ENCODE measurements at places on chromosomes 5 and 9. TPM values are rescaled to one million over a fixed set of nuclear protein-coding genes. Genes with fewer than 3 reads are reported as not detected.

GRCh38 chr5:112732131-112732530, 5.6 kb upstream of the APC start:
- no peak for DNase-seq

DNA sequence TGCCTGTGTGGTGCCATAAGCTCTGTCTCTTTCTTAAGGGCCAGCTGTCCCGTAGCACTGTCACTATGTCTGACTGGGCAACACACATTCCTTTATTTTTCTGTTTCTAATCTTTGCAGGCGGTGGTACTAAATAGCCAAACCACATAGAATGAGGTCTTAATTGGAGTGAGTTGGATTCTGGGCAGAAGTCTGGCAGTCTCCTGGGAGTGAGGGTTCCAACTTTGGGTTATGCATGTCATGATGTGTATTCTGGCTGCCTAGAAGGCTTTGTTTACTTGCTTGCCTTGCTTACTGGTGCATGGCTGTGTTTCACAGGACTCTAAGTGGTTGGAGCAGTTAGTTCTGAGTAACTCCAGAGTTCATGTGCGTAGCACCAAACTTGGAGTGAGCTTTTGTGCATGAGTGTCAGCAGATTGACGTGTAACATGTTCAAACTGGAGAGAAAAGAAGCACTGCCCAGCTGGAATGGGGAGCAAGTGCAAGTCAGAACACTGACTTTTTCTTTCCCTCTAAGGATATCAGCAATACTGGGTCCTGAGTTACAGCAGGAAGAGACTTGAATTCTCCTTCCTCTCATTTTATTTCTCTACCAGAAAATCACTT, 185.8 kb downstream of the PCSK1 start:
- DNase-seq: no peak

GRCh38 chr5:4230786-4231641, 635.4 kb downstream of the IRX1 start:
- peak; percentile 82 for DNase-seq

DNA sequence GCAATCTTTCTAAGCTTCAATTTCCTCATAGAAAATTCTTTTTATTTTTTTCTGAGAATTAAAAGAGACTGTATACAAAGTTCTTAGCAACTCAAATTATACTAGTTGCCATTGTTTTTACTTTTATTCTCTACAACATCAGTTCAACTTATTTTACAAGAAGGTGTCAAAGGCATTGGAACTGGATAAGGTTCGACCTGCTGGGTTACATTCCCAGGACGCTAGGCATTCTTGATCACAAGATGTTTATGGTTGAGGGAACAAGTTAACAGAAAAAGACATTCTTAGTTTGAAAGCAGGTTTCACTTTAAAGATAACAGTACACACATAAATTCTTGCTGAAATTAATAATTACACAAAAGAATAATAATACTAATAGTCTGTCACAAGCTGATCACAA, 163.5 kb upstream of the SNX2 start:
- peak; percentile 69 for DNase-seq

- no peak for DNase-seq
Observed at GRCh38 chr9:113566712-113567071, 103.2 kb downstream of the RGS3 start.

GRCh38 chr9:88478246-88478645, 56.7 kb upstream of the NXNL2 start:
- no peak for DNase-seq

DNA sequence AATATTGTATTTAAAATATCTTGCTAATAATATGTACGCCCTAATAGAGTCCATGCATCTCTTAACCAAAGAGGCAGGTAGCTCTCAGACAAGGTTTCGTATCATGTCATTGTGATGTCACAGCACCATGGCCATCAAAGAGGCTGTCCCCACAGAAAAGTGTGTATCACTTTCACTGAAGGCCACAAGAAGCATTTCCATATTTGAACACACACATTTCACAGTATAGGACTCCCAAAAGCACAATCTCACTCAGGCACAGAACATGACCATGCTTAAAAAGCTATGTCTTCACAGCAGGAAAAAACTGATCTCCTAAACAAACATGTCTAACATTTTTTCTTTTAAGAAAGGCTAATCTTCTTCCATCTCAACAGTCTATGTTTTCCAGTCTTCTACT, 133.8 kb downstream of the DENND1A start:
- no peak for DNase-seq

- DNase-seq: no peak
Observed at GRCh38 chr9:27227192-27227591, 69.8 kb downstream of the EQTN start.

DNA sequence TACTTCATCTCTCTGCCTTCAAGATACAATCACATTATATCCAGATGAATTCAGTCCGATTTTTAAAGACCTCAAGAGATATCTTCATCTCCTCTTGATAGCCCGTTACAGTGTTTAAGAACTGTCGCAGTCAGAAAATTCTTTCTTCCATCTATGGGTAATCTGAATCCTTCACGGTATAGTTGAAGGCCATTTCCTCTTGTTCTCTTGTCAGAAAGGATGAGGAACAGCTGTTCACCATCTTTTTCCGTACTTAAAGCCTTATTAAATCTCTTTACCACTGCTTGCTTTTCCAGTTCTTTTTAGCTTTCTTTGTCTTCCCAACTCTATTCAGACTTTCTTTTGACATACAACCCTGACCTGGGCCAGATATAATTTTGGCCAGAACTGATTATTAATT, 121.8 kb downstream of the XRCC4 start:
- DNase-seq: peak; percentile 49

DNA sequence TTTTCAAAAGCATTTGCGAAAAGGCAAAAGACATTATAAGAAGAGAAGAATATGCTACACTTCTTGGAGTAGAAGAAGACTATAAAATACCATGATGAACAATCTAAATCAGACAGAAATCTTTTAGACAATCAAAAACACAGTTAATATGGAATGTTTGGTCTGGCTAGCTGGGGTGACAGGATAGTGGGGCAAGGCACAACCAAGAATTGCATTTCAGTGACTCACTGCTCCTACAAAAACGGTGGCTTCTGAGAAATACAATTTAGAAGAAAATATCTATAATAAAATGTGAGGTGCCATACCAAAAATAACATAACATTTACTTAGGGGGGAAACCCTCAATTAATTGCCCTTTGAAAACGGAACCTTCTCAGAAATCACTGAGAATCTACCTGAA, 363.4 kb downstream of the NPR3 start:
- DNase-seq: no peak

DNA sequence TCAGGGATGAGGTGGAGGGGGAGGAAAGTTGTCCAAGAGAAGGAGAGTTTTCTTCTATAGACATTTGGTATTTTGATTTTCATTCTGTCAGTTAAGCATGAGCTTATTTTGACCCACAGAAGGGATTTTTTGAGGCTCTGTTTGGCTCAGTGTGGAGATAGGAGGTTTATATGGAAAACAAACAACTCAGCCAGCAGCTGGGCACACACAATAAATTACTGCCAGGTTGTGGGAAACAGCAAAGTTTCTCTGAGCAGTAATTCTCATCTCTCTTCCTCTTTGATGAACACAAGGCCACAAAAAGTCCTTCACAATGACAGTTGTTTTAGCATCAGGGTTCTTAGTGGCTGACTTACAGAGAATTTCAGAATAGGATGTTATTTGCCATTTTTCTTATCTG, 486.1 kb downstream of the KDM4C start:
- no peak for DNase-seq

- DNase-seq: no peak
Observed at GRCh38 chr5:36696059-36696673, 89.8 kb downstream of the SLC1A3 start.

DNA sequence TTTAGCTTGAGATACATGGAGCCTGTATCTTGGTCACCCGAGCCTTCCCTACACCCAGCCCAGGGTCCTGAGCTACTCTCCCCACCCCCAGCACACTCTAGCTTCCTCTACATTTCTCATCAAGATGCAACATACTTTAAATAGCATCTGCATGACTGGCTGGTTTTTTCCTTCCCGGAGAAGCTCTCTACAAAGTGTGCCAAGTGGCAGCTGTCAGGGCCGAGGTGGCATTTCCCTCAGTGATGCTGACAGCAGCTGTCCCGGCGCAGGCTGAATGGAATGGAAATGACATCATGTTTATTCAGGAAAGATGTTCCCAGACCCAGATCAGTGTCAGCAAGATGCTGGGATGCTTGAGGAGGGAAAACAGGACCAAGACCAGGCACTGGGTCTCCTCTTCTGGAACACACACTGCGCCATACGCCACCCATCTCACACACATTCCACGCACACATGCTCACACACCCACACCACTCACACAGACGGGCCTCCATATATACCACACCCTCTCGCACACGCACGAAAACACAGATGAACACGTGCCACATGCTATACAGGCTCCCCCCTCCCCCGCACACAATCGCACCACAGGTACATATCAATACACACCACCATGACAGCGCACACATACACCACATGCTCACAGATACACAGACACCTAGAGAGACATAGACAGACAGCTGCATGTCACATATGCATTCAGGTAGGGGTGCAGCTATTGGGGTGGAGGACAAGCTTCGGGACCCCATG, 67.8 kb downstream of the LHX2 start:
- DNase-seq: no peak

DNA sequence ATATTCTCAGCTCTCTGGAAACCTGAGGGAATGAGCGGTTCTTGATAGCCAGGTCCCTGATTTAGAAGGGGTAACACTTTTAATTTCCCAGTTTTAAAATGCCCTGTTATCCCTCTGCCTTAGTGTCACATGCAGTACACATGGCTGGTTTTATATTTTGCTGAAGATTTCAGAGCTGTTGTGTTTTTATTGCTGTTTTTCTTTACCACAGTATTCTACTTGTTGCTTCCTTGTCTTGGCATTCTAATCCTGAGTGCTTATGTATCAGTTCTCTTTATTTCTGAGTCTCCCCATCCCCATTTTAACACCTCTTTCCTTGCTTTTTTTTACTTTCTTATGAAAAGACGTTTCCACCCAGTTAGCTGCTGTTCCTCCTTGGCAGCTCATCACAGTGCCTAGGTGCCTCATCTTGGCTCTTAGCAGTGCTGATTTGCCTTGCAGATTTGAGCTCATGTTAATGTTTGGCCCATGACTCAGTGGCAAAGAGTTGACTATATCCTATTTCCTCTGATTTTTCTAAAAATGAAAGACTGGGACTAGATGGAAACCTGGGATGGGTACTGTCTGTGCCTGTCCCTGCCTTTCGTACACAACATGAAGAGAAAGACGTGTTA, 3.7 kb downstream of the MTRR start:
- no peak for DNase-seq

- DNase-seq: no peak
Observed at GRCh38 chr5:92916036-92916435, 665.0 kb downstream of the NR2F1-AS1 start.

GRCh38 chr5:79560771-79561524, 47.0 kb upstream of the HOMER1 start:
- DNase-seq: no peak

- DNase-seq: no peak
Observed at GRCh38 chr5:157046041-157046440, 12.9 kb downstream of the HAVCR1 start.

DNA sequence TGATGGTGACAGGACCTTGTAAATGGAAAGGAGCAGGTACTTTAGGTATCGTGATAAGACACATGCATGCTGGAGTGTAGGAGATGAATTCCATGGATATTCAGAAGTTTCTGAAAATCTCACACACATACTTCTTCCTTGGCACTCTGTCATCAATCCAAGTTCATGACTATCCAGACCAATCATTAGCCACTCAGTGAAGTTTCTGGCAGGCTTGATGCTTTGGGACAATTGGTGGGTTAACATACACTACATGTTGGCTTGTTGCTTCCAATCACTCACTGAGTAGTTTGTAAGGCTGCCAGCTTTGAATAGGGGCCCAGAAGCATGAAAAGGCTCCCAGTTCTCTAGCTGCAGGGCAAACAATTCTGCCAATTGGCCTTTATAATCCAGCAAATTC, 147.6 kb downstream of the CEMIP2 start:
- DNase-seq: no peak

DNA sequence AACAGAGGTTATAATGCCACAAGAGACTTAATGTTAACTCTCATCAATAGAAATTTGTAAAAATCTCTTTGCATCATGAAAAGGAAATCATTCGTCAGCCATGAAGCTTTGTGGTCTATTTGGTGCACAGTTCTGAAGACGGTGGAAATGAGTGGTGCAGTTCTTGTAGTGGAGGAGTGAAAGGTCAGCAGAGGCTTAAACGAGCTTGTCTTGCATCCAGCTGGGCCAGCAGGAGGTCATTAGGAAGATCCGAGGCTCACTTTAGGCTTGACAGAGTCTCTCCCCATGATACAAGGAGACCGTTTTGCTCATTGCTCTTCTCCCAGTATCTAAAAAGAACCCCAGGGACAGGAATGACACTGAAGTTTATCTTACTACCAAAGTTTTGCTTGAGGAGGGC, 440.8 kb downstream of the BNC2 start:
- DNase-seq: no peak

DNA sequence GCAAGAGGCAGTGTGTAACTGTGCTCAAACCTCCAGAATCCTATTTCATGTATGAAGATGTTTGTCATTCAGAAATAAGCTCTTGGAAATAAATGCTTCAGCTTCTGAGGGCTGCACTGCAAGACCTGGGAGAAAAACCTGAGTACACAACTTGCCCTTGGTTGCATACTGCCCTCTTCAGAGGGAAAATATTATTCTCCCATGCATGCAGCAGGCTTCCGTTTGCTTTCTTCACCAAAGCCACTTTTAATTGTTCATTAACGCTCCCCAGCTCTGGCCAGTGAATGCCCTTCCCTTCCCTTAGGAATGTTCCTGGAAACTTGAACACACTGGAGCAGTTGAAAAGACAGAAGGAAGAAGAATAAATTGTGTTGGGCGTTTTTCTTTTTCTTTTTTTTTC, 2.5 kb upstream of the WHRN start:
- DNase-seq: no peak

DNA sequence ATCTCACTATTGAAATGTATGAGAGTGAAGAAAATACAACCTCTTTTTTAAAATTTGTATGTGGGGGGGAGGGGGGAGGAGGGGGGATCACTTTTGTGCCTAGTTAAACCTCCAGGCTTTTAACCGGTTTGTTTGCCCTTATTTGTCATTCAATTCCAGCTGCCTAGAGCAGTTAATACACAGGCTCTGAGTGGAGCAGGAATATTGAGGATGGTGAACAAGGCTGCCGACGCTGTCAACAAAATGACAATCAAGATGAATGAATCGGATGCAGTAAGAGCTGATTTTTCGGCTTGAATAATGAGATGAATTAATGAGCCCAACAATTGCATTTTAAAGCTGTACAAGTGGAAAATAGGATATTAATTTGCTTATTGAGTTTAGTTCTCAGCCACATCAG, 28.7 kb upstream of the SNX24 start:
- no peak for DNase-seq

Gene MOB3B
- 23.7 TPM for polyA plus RNA-seq

Gene SLCO4C1
- polyA plus RNA-seq: 32.4 TPM

Gene GRPEL2
- 20.9 TPM for polyA plus RNA-seq

Gene NKD2
- polyA plus RNA-seq: 21.1 TPM

Gene SHISAL2B
- not detected for polyA plus RNA-seq

Gene KIF27
- polyA plus RNA-seq: 18.2 TPM

Gene ZBED3
- polyA plus RNA-seq: 36.6 TPM

Gene ANKRD34B
- polyA plus RNA-seq: 0.14 TPM

Gene DMRT3
- 2.2 TPM for polyA plus RNA-seq

Gene ATP10B
- 0.78 TPM for polyA plus RNA-seq

Data from renal pelvis (tissue), 12 donors.